ENCODE measurements at places on chromosomes 16 and 17.

DNA sequence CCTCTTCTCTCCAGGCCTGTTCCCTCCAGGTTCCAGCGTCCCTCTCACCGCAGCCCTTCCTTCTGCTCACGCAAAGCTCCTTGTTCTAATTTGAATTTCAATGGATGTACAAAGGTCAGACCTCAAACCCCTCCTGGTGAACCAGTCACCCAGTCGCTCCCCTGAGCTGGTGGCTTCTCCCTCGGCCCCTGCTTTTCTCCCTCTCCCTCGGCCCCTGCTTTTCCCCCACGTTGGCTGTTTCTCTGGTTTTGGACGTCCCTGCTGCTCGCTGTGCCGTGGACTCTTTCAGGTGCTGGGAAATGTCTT is 8.6 kb upstream of the MSLN start:
- no peak for DNase-seq

- no peak for DNase-seq
Observed at GRCh38 chr17:27804113-27804512, 3.8 kb upstream of the NOS2 start.

DNA sequence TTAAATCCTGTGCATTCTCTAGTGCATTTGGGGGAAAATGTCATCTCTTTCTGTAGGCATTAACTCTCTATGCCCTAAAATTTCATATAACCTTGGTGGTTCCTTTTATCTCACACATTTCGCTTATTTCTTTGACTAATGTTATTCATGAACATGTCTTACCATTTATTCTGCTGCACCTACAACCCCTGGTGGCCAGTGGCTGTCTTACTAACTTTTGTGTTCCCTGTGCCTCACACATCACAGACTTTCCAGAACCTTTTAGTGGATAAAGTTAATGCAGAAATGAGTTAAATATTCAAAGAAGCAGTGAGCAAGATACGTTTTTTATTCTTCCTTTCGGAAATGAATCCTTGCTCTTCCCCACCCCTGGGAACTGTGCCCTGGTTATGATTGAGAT is 111.9 kb downstream of the CDH13 start:
- DNase-seq, result no peak

DNA sequence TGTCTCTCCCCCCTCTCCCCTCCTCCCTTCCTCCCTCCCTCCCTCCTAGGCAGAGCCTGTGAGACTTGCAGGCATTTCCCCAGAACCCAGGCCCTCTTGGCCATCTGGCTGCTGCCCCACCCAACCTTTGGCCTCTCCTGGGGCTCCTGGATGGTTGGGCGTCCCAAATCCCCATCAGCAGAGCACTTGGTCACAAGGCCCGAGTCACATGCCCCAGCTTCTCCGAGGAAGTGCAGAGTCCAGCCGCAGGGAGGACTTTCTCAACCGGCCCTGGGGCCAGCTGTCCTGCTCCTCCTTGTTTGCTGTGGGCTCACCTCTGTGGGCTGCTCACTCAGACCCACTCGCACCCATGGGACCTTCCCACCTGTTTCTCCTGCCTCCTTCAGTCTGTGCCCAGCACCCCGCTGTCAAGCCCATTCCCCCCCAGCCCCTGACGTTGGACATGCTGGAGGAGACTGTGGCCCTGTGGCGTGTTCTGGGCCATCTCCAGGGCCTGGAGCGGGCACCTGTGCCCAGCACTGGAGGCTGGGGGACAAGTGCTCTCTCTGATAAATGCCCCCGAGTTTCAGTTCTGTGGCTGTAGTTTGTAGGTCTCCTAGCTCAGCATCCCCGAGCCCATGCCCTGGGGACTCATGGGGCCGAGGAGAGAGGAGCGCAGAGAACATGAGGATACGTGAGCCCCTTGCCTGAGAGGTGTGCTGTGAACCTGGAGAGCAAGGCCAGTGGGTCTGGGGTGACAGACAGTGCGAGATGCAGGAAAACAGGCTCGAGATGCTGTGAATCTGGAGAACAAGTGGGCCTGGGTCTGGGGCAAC is 42.3 kb upstream of the ZNF750 start:
- DNase-seq, result no peak

DNA sequence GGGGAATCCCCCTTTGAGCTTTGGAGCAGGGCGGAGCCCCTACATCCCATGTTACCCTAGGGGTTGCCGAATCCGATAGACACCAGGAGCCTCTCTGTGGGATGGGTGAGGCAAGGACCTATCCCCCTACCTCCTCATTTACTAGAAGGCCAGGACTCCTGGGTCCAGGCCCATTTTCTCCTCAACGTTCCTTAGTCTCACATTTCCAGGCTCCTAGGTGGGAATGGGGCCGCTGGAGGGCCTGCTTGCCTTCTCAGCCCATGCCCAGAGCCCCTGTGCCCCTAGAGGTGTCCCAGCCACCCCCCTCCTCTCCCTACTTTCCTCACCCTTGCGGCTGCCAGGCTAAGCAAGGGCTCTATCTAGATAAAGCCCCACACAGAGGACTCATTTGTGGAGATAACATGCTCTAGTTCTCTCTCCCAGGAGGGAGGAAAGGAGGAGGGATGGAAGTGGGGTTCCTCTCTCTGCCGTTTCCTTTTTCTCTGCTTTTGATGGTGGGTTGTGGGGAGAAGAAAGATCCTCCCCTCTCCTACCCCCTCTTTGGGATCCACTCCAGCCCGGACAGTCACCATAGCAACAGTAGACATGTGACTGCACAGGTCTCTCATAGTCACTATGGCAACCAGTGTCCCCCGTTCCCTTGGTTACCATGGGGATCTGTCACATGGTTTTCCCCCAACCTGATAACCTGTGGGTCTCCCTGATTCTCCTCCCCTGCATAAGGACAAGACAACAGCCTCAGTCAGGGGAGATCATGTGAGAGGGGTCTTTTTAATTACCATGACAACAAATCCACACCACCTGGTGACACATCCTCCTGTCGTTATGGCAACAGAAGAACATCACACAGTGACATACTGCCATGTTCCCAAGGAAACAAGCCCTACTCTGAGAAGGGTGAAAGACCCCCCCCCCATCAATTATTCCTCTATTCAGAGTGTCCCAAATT is 5.2 kb downstream of the CACNA1G start:
- DNase-seq, result no peak

All from stimulated activated naive CD4-positive, alpha-beta T cell treated with Interleukin-2 at 50 U/mL for 16 hours (primary cell).